AG20443 (cell line): ENCODE measurements at places on chromosomes 12 and 14.

- peak; percentile 78 for DNase-seq
These were observed 52.5 kb downstream of the C12orf75 start for GRCh38 chr12:105382771-105383622.

DNA sequence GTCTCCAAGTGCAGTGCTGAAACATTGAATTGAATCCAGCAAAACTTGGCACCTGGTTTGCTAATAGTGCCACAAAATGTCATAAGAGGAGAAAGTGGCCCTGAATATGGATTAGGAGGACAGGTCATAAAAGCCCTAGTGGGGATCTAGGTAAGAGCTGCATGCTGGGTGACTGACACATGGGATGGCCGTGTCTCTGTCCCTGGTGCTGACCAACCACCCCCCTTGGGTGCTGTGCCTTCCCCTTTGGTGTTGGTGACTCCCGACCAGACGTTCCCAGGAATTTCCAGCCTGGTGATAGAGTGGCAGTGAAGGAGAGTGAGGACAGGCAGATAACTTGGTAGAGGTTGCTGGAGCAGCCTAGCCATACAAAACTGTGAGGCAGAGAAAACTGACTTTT, 142.8 kb downstream of the VRK1 start:
- DNase-seq, result no peak

GRCh38 chr12:54428050-54429013, 9.3 kb upstream of the ITGA5 start:
- DNase-seq, result peak; percentile 64

GRCh38 chr12:74043343-74043742, 494.3 kb upstream of the ATXN7L3B start:
- no peak for DNase-seq

GRCh38 chr12:109592195-109592904, 18.8 kb downstream of the MVK start:
- DNase-seq, result no peak

DNA sequence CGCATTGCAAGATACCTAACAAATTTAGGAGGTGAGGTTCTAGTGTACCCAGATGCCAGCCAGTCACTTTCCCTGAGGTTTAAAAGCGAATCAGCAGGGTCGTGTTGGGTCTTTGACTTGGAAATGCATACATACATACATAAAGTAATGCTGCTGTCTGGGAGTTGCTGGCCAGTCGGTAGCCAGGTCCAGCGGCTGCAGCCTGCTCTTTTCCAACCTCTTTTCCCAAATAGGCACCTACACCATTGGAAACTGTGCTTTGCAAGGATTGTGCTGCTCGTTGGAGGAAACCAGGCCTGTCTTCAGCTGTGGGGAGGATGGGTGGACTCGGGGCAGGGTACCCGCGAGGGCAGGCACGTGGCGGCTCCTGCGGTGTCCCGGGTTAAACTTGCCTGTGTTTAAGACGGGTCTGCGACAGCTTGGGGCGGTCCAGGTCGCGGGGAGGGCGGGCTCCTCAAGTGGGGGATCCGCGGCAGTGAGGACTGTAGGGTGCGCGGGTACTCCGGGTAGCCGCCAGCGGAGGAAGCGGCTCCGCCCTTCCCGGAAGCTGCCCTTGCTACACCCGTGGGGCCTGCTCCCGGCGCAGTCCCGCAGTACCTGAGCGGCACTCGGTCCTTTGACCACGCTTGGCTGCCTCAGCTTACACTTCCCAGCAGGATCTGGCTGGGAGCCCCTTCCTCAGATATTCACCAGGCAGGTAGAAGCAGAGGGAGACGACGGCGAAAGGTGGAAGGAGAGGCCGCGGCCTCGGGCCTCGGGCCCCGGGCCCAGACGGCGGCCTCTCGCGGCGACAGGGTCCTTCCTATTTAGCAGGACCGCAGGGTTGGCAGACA, 2.7 kb downstream of the TTC6 start:
- DNase-seq, result no peak

DNA sequence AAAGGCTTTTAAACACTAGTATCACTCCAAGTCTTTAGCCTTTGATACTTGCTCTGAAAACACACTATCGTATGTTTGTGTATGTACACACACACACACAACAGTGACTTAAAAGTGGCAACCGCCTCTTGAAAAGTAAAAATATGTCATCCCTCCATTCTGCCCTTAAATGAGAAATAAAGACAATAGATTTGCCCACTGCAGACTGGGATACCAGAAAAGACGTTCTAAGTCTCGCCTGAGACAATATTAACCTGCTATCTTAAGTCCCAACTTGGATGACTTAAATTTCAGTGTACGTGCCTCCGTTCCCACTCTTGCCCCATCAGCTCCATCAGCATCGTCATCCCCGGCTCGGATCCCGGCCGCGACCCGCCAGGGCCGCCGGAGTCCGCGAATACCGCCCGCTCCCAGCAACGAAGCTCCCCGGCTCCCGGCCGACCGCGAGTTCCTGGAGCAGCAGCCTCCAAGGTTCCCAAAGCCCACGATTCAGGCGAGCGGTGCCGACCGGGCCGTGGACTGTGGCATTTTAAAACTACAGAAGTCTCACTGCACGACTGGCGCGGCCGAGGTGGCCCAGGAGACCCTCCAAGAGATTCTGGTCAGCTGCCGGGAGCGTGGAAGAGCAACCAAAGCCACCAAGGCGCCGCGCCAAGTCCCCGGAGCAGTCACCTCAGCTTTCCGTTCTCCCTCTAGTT, 2.8 kb upstream of the ARID2 start:
- peak; percentile 69 for DNase-seq

DNA sequence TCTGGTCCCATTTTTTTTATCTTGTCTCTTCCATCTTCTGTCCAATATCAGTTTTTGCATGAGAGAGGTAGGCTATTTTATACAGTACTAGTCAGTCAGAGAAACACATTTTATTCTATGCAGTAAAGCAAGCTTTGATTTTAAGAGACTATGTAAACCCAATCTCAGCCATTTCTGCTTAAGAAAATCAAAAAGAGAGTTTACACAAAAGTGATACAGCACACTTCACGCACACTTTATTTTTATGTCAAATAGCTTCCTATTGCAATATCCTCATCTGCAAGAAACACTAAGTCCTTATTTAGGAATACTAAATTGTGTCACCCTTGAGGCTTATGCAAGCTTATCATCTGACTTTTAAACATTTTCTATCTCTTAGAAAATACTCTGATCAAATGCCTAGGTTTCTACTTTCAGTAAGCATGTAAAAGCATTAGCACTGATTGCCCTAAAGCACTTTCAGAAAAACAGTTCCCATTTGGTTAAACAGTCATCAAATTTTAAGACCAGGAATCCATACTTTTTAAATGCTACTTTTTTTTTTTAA, 78.3 kb downstream of the MED13L start:
- DNase-seq, result no peak

- peak; percentile 9 for DNase-seq
These were observed 123.3 kb downstream of the KCNC2 start for GRCh38 chr12:75086091-75087038.

- no peak for DNase-seq
These were observed 31.2 kb upstream of the RBM19 start for GRCh38 chr12:113997365-113997764.

DNA sequence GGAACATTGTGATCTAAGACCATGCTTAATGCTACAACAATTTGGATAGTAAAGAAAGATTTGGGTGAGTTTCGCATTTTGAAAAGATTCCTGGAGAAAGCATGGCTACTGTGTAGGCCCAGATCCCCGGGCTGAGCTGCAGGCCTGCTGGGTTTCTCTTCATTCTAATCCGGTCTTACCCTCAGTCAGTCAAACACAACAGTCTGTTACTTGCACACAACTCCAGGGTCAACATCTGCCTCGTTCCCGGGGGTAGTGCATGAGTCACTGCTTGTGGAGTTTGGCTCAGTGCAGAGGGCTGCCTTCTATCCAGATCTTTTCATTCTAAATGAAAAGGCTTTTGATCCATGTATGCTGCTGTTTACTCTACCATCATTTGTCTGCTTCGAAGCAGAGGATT, 60.4 kb upstream of the SEL1L start:
- DNase-seq, result no peak

DNA sequence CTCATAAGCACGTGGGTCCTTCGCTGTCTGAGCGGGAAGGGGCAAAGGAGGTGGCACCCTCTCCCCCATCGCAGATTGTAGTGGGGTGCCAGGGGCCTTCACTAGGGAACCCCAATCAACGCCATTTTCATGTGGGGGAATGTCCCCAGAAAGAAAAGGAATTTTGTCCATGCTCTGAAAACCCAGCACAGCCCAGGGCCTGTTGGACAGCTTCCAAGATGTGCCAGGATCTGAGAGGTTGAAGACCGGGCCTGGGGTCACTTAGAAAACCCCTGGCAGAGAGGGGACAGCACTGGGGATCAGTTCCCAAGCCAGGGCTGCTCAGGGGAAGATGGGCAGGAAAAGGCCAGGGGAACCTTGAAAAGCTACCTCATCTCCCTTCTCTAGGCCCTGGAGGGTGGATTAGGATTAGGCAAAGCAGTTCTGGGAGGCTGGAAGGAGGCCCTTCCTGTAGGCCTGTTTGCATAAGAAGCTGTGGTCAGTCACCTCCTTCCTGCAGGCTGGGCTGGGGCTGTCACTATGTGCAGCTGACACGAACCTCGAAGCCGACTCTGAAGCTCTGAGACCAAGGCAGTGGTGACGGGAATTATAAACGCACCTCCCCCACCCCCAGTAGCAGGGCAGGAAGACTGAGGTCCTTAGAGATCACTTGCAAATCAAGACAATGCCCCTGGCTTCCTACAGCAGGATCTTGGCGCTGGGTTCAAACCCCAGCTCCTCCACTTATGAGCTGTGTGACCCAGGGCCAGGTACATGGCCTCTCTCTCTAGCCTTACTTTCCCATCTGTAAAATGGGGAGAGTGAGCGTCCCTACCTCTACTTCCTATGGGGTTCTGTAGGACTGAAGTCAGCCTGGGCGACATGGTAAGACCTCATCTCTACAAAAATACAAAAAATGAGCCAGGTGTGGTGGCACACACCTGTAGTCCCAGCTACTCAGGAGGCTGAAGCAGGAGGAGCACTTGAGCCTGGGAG, 29.0 kb downstream of the TESC start:
- no peak for DNase-seq

DNA sequence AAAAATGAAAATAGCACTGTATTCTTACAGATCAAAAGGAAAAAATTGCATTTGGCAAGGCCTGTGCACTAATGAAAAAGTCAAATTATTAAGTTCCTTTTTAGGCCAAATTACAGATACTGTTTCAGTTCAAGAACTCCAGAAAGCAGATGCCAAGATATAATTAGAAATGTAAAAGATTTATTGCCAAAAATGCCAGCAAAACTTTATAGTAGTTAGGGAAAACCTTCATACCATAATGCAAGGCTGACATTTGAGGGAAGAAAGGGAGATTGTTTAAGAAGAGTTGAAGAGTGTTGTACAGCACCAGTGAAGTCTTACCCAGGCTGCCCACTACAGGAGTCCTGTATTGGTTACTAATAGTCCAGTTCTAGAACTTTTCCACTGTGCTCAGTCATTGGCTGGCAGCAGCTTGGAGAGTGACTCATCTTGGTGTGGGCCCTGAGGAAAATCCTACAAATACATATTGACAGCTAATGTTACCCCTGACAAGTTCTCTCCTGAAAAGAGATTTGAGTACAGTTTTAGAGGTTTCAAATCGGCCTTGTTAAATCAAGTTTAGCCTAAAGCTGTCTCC, 600.4 kb downstream of the C12orf50 start:
- peak; percentile 8 for DNase-seq

GRCh38 chr12:14991069-14991468, 18.2 kb downstream of the PDE6H start:
- no peak for DNase-seq

GRCh38 chr14:55638665-55639064, 58.7 kb downstream of the KTN1 start:
- DNase-seq, result no peak

- no peak for DNase-seq
These were observed 33.4 kb downstream of the CRADD start for GRCh38 chr12:93710574-93710926.

- DNase-seq, result peak; percentile 49
These were observed 69.9 kb upstream of the CNTN1 start for GRCh38 chr12:40622246-40622838.

DNA sequence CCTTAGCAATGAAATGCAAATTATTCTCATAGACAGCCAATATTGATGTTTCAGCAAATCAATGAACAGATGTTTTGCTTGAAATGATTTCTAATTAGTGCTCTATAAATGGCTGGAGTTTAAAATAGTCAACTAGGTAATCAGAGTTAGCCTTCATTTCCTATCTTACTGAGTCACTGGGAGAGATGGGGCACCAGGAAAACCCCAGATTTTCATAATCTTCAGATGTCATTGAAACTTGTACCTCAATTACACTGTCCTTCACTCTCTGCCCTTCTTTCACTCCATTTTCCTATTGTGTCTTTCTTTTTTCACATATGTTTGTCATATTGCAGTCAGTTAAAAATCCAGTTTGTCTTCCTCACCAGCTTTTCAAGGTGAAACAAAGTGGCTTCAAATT, 92.7 kb downstream of the C12orf75 start:
- no peak for DNase-seq

- DNase-seq, result peak; percentile 57
These were observed 11.7 kb upstream of the RIPK3 start for GRCh38 chr14:24351517-24351916.

DNA sequence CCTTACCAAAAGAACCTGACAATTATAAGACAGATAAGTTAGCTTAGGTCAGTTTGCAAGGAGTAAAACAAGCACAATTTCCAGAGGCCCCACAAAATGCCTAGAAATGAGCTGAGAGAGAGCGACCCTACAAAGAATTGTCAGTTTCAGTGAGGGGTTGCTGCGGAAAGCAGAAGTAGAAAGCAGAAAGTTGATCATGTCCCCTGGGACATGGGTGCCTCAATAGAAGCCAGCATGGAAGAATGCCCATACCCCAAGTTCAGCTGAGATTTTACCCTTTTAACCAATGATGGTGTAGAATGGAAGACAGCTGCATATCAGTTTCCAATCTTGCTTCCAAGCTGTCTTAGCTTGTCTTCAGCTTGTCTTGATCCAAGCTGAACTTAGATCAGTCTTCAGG, 21.8 kb upstream of the CRY1 start:
- no peak for DNase-seq
